ENCODE measurements at places on chromosomes 7 and 10.
A peak's percentile ranks its signal among the peaks of the same experiment; 100 is the strongest.

GRCh38 chr7:146864644-146865043 lies 748.0 kb downstream of the CNTNAP2 start:
- no peaks in the 10 kb centered on the region for H3K4me1 ChIP-seq
- no peaks in the 10 kb centered on the region for H3K27me3 ChIP-seq
- no peak overlapping the region for H3K27ac ChIP-seq
- no peak for DNase-seq

GRCh38 chr7:32030904-32031692 lies 39.1 kb downstream of the PDE1C start:
- no peaks in the 10 kb centered on the region for H3K36me3 ChIP-seq
- no peak for DNase-seq
- peaks cover 1% of the 10 kb centered on the region for H3K4me1 ChIP-seq
- H3K27ac ChIP-seq, result no peak overlapping the region

GRCh38 chr7:106793015-106793975 lies 71.8 kb upstream of the PIK3CG start:
- no peak overlapping the region for H3K27ac ChIP-seq
- H3K27me3 ChIP-seq, result no peaks in the 10 kb centered on the region
- no peak for DNase-seq
- H3K4me3 ChIP-seq, result no peak overlapping the region
- peaks cover 2% of the 10 kb centered on the region for H3K4me1 ChIP-seq

- peaks cover 38% of the 10 kb centered on the region for H3K27me3 ChIP-seq
- peaks cover 10% of the 10 kb centered on the region for H3K4me1 ChIP-seq
- peak overlapping the region; percentile 33 for H3K4me3 ChIP-seq
- DNase-seq, result no peak
Observed at GRCh38 chr10:84195044-84195830, 900 bp downstream of the CDHR1 start.

- no peak overlapping the region for H3K27ac ChIP-seq
- H3K4me1 ChIP-seq, result no peaks in the 10 kb centered on the region
- H3K36me3 ChIP-seq, result no peaks in the 10 kb centered on the region
- no peak for DNase-seq
Observed at GRCh38 chr7:111982133-111982532, 224.1 kb downstream of the DOCK4 start.

DNA sequence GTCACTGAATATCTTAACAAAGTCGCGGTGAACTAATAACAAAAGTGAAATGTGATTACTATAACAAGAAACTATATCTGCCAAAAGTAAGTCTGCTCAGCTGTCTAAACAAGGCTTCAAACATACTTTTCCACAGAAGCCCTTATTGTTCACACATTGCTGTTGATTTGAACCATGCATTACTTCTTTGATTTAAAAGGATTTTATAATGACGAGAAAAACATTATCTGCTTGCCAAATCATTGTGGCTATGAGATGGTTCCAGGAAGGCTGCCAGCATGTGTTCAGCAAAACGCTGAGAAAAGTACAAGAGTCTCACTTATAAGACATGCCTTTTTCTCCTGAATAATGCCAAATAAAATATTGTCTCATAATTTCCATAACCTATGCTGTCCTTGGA lies 24.4 kb downstream of the RNF133 start:
- H3K36me3 ChIP-seq, result no peaks in the 10 kb centered on the region
- no peaks in the 10 kb centered on the region for H3K27me3 ChIP-seq
- no peak for DNase-seq
- no peak overlapping the region for H3K27ac ChIP-seq
- H3K4me3 ChIP-seq, result no peak overlapping the region

DNA sequence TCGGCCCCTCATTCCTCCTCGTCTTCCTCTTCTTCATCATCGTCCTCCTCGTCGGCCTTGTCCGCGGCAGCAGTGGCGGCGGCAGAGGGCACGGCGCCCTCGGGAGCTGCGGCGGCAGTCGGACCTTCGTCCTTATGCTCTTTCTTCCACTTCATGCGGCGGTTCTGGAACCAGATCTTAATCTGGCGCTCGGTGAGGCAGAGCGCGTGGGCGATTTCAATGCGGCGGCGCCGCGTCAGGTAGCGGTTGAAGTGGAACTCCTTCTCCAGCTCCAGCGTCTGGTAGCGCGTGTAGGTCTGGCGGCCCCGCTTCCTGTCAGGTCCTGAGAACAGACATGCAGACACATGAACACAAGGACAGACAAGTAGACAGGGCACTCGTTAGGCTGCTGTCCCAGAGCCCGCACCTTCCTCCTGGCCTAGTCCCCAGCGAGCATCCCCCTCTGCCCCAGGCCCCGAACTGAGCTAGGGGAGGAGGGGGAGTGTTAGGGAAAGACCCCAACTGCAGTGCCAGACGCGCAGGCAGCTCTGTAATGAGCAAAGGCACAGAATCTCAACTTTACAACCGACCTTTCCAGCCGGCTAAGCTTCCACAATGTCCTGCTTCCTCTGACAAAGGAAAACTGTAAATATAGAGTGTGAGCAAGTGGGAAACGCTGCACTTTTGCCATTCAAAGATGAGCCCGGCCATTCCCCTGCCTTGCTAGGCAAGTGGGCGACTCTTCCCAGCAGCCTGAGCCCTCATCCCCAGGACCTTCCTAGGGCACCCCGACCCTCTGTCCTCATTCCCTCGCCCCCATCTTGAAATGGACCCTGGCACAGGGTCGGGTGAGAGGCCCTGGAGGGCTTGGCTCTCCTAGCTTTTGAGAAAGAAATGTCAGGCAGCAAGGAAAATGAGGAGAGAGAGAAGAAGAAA lies 1.3 kb downstream of the HOXA7 start:
- no peak overlapping the region for H3K4me3 ChIP-seq
- H3K27ac ChIP-seq, result peak overlapping the region; percentile 64
- H3K36me3 ChIP-seq, result peaks cover 3% of the 10 kb centered on the region
- peaks cover 31% of the 10 kb centered on the region for H3K4me1 ChIP-seq
- no peak for DNase-seq
- peaks cover 94% of the 10 kb centered on the region for H3K27me3 ChIP-seq

DNA sequence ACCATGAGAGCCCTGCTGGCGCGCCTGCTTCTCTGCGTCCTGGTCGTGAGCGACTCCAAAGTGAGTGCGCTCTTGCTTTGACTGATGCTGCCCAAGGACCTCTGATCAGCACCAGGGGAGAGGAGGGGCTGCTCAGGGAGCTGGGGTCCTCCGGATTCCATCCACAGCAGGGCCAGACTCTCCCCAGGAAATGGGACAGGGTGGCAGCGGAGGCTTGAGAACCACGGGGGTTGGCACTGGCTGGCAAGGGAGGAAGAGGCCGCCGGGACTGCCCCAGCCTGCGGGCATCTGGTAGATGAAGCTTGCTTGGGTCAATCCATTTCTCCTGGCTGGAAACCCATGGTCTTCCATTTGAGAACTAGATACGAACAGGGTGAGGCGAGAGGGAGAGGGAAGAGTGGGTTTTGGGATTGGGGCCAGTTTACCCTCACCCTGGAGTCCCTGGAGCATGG lies 647 bp downstream of the PLAU start:
- H3K27me3 ChIP-seq, result peaks cover 34% of the 10 kb centered on the region
- peak overlapping the region; percentile 70 for H3K27ac ChIP-seq
- peak overlapping the region; percentile 86 for H3K4me3 ChIP-seq
- no peak for DNase-seq
- peaks cover 16% of the 10 kb centered on the region for H3K36me3 ChIP-seq

DNA sequence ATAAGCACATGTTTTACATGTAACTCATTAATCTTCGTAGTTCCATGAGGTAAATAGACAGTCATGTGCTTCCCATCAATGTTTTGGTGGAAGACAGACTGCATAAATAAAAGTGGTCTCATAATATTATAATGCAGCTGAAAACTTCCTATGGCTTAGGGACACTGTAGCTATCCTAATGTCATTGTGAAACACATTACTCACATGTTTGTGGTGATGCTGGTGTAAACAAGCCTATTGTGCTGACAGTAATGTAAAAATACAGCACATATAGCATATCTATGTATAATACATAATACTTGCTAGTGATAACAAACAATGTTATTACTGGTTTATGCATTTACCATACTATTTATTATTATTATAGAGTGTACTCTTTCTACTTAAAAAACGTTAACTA lies 37.2 kb upstream of the PLXDC2 start:
- H3K4me3 ChIP-seq, result no peak overlapping the region
- no peaks in the 10 kb centered on the region for H3K4me1 ChIP-seq
- no peaks in the 10 kb centered on the region for H3K36me3 ChIP-seq
- no peaks in the 10 kb centered on the region for H3K27me3 ChIP-seq
- DNase-seq, result no peak

Measured in activated CD8-positive, alpha-beta memory T cell treated with anti-CD3 and anti-CD28 coated beads, Interleukin-2, amount 10 ng/mL, durations not matched to agents 7 days and 5 days (primary cell).